ENCODE measurements at places on chromosomes 3 and 15. TPM values are rescaled to one million over a fixed set of nuclear protein-coding genes. Genes with fewer than 3 reads are reported as not detected.

DNA sequence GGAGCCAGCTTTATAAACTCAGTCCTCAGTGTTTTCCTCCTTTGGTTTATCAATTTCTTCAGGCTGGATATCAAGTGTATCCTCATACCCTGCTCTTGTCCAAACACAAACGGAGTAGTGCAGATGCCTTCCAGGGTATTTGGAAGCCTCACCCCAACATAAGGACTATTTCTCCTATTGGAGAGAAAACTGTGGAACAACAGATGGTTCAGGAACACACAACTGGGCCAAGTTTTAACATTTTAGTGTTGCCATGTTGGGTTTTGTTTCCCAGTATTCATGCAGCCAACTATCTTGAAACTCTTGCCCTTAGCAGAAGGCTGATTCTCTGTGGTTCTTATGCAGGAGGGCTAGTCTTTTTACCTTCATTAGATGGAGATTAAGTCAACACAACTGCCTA is 398.1 kb downstream of the GABRB3 start:
- H3K27ac ChIP-seq: no peak overlapping the region
- no peak for DNase-seq
- H3K4me1 ChIP-seq: no peaks in the 10 kb centered on the region
- H3K36me3 ChIP-seq: no peaks in the 10 kb centered on the region
- peaks cover 9% of the 10 kb centered on the region for H3K27me3 ChIP-seq

DNA sequence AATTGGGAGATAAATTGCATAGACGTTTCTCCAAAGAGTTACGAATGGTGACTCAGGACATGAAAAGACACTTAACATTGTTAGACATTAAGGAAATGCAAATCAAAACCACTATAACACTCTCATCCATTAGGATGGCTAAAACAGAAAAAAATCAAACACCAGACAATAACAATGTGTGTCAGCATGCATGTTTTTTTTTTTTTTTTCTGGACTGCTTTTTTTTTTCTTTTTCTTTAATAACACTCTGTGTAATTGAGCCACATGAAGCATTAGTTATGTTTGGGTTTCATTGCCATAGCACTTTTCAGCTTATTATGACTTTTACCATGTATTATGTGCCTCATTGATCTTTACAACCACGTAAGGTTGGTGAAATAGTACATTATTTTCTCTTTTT is 95.0 kb downstream of the NFKBIZ start:
- H3K27me3 ChIP-seq: no peaks in the 10 kb centered on the region
- no peaks in the 10 kb centered on the region for H3K36me3 ChIP-seq
- H3K27ac ChIP-seq: no peak overlapping the region

DNA sequence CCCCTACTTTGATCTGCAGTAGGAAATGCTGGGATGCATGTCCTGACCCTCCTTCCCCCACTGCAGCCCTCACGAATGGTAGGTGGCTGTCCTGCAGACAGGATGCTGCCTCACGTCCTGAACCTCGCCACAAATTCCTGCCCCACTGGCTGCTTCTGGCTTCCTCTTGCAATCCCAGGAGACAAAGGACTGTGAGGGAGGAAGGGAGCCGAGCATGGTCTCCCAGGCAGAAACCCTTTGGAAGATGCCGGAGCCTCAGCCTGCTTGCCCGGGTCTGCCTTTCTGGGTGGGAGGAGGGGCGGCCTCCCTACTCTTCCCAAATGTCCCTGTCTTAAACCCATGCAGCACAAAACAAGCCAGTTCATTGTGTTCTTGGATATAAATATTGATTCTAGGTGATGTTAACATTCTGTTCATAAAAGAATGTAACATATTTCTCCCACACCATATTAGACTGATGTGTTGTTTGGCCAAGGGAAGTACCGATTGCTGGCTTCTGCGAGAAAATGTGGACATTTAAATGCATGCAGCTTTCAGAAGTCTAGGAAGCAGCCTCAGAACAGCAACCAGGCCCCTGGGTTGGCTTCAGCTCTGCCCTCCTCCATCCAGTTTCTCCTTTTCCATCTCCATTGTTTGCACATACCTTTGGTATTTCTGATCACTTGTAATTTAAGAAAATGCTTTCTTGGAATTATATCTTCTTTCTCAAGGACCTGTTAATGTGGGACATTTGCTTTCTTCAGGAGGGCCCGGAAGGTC is 75.3 kb downstream of the HMG20A start:
- H3K27me3 ChIP-seq: no peaks in the 10 kb centered on the region
- peaks cover 74% of the 10 kb centered on the region for H3K4me1 ChIP-seq
- no peak overlapping the region for H3K4me3 ChIP-seq
- H3K27ac ChIP-seq: peak overlapping the region; percentile 93

- no peak overlapping the region for H3K27ac ChIP-seq
- DNase-seq: no peak
- H3K4me3 ChIP-seq: no peak overlapping the region
- peaks cover 9% of the 10 kb centered on the region for H3K4me1 ChIP-seq
- no peaks in the 10 kb centered on the region for H3K27me3 ChIP-seq
Measured at GRCh38 chr3:45546716-45547701, 47.5 kb upstream of the LIMD1 start.

GRCh38 chr3:853489-853888 is 239.3 kb upstream of the CNTN6 start:
- no peak overlapping the region for H3K27ac ChIP-seq
- no peak for DNase-seq
- no peaks in the 10 kb centered on the region for H3K36me3 ChIP-seq

DNA sequence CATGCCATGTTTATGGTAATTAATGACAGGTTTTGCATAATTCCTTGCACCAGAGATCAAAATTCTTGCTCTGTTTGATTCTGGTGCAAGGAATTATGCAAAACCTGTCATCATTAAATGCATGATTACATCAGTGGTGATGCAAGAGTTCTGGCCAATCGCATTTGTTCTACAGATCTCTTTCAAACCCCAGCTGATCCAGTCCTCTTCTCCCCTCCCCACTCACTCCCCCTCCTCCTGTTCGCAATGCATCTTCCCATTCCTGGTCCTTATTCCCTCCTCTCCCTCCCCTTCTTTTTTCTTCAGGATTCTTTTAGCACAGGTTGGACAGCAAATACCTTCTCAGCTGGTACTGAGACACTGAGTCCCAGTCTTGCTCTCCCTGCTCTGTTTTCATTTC is 82.1 kb downstream of the GABRB3 start:
- peaks cover 3% of the 10 kb centered on the region for H3K36me3 ChIP-seq
- H3K4me3 ChIP-seq: no peak overlapping the region
- no peaks in the 10 kb centered on the region for H3K27me3 ChIP-seq
- no peak overlapping the region for H3K27ac ChIP-seq
- no peak for DNase-seq

DNA sequence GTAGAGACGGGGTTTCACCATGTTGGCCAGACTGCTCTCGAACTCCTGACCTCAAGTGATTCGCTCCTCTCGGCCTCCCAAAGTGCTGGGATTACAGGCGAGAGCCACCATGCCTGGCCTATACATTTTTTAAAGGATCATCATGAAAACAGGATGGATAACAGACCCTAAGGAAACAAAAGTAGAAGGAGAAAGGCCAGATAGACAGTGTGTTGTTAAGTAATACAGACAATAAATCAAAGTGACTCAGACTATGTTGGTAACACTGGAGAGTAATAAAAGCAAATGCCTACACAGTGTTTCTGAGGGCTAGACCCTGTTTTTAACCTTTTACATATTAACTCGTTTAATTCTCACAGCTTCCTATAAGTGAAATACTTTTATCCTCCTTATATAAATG is 133.8 kb upstream of the MCTP2 start:
- H3K4me3 ChIP-seq: no peak overlapping the region
- peaks cover 17% of the 10 kb centered on the region for H3K27me3 ChIP-seq
- H3K27ac ChIP-seq: no peak overlapping the region
- no peaks in the 10 kb centered on the region for H3K36me3 ChIP-seq
- no peak for DNase-seq
- H3K4me1 ChIP-seq: no peaks in the 10 kb centered on the region

DNA sequence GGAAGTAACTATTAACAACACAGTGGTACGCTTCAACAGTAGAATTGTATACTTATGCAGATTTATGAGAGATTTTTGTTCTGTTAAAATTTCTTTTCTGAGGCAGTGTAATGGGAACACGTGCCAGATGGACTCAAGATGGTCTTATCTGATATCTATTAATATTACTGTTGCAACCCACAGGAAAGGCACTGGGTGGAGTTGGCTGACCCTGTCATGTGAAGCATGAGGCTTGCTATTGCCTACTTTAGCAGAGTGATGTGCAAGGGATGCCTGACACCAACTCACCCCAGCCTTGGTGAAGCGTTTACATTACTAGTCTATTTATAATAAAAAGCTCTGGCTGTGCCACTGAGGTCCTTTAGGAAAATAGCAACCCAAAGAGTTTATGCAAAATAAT is 19.8 kb upstream of the ARNT2 start:
- DNase-seq: no peak
- peaks cover 5% of the 10 kb centered on the region for H3K4me1 ChIP-seq
- peaks cover 13% of the 10 kb centered on the region for H3K27me3 ChIP-seq
- no peak overlapping the region for H3K4me3 ChIP-seq

GRCh38 chr3:169952045-169952444 is 14.6 kb upstream of the SEC62 start:
- no peak overlapping the region for H3K4me3 ChIP-seq
- DNase-seq: no peak
- peaks cover 19% of the 10 kb centered on the region for H3K27me3 ChIP-seq
- no peak overlapping the region for H3K27ac ChIP-seq
- H3K4me1 ChIP-seq: peaks cover 9% of the 10 kb centered on the region
- H3K36me3 ChIP-seq: no peaks in the 10 kb centered on the region

- H3K27ac ChIP-seq: peak overlapping the region; percentile 21
- H3K4me3 ChIP-seq: no peak overlapping the region
- H3K36me3 ChIP-seq: peaks cover 1% of the 10 kb centered on the region
- peaks cover 56% of the 10 kb centered on the region for H3K4me1 ChIP-seq
Measured at GRCh38 chr3:8657804-8658305, 13.3 kb upstream of the SSUH2 start.

- no peak overlapping the region for H3K4me3 ChIP-seq
- H3K36me3 ChIP-seq: no peaks in the 10 kb centered on the region
- no peaks in the 10 kb centered on the region for H3K4me1 ChIP-seq
- no peak overlapping the region for H3K27ac ChIP-seq
- H3K27me3 ChIP-seq: peaks cover 10% of the 10 kb centered on the region
Measured at GRCh38 chr3:100516232-100516631, 23.8 kb downstream of the TMEM45A start.

DNA sequence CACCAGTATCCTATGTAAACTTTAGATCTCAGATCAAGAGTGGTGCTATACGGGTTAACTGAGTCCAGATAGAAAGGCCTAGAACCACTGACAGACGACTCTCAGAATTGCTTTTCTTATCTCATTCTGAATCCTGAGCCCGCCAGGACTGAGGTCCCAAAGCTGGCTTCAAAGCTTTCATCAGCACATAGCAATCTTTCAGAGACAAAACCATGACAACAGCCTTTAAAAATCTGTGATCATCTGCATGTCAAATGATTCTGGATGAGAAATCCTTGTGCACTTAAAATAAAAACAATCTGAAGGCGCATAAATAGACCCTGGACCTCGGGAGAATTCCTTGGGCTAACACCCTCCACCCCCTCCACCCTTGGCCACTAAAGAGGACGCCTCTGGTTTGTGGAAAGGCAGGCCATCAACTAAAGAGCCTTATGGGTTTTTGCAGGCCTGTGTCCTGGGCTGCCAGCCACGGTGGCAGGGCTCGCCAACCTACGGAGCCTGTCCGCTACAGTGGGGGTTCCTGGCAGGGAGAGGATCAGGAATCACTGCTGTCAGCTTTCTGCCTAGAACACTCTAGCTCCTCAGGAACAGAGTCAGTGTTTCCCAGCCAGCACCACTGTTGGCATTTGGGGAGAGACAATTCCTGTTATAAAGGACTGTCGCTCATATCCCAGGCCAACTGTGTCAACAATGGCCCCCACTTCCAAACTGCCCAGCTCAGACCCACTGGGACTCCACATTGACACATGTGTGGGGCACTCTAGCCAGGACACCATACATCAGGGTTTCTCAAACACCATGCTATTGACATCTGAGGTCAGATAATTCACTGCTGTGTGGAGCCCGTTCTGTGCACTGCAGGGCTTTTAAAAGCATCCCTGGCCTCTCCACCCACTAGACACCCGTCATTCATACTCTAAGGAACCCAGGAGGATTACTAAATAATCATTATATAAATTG is 20.2 kb downstream of the TLE3 start:
- no peaks in the 10 kb centered on the region for H3K27me3 ChIP-seq
- no peak overlapping the region for H3K27ac ChIP-seq
- peaks cover 7% of the 10 kb centered on the region for H3K4me1 ChIP-seq
- no peak for DNase-seq
- H3K36me3 ChIP-seq: peaks cover 61% of the 10 kb centered on the region
- H3K4me3 ChIP-seq: no peak overlapping the region

GRCh38 chr3:149898771-149899170 is 71.9 kb downstream of the PFN2 start:
- no peak overlapping the region for H3K27ac ChIP-seq
- H3K27me3 ChIP-seq: no peaks in the 10 kb centered on the region
- no peak overlapping the region for H3K4me3 ChIP-seq
- peaks cover 7% of the 10 kb centered on the region for H3K36me3 ChIP-seq
- peaks cover 10% of the 10 kb centered on the region for H3K4me1 ChIP-seq
- no peak for DNase-seq

DNA sequence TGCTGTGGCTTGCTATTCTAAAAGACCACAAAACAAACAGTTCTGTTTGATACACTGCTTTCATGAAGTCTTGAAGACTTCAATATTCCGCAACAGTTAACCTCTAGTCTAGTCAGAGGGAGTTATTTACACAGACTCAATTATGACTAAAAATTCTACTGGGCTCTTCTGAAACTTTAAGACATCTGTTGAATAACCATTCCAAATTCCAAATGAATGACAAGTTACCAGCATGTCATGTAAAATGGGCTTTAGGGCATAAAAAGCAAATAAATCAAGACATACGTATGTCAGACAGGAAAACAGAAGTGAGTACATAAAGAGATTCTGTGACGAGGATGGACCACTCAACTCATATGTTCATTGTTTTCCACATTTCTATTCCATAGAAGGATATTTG is 93.9 kb downstream of the PLOD2 start:
- H3K27ac ChIP-seq: peak overlapping the region; percentile 30
- no peak for DNase-seq
- peaks cover 9% of the 10 kb centered on the region for H3K36me3 ChIP-seq
- no peak overlapping the region for H3K4me3 ChIP-seq
- H3K4me1 ChIP-seq: peaks cover 10% of the 10 kb centered on the region

DNA sequence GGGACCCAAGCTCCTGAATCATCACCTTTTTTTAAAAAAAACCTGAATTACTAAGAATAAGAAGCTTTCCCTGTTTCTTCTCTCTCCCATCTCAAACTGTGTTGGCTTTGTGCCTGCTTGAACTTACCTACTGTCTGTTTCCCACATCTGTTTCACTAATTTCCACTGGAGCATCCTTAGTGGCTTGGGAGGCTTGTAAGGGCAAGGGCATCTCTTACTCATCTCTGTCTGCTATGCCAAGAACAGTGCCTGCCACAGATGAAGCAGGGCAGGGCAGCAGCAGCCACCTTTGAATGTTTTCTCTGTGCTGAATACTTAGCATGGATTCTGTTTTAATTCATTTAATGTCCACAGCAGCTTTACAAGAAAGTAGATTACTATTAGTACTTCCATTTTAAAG is 42.3 kb downstream of the SNRK start:
- DNase-seq: no peak
- no peak overlapping the region for H3K4me3 ChIP-seq
- peaks cover 28% of the 10 kb centered on the region for H3K4me1 ChIP-seq
- H3K27ac ChIP-seq: no peak overlapping the region
- no peaks in the 10 kb centered on the region for H3K27me3 ChIP-seq

GRCh38 chr3:46356276-46356675 is 2.4 kb downstream of the CCR2 start:
- H3K4me1 ChIP-seq: no peaks in the 10 kb centered on the region
- no peak overlapping the region for H3K4me3 ChIP-seq
- H3K27me3 ChIP-seq: peaks cover 88% of the 10 kb centered on the region
- no peak for DNase-seq

IL17RB gene
- total RNA-seq: 1.4 TPM

PLA2G4D gene
- total RNA-seq: not detected

PSTPIP1 gene
- not detected for total RNA-seq

C3orf20 gene
- 0.09 TPM for total RNA-seq

PLSCR2 gene
- total RNA-seq: 0.31 TPM

CYP1A2 gene
- 0.09 TPM for total RNA-seq

NCBP2 gene
- total RNA-seq: 82.8 TPM

GOLGA8J gene
- not detected for total RNA-seq
